Progenitor cell of endocrine pancreas (in vitro differentiated cells): ENCODE measurements at places on chromosomes 6 and 20. TPM values are rescaled to one million over a fixed set of nuclear protein-coding genes. Genes with fewer than 3 reads are reported as not detected.

Gene SLC32A1
- not detected in 2 replicates for total RNA-seq

Gene CLDN20
- total RNA-seq, result not detected in 2 replicates

DNA sequence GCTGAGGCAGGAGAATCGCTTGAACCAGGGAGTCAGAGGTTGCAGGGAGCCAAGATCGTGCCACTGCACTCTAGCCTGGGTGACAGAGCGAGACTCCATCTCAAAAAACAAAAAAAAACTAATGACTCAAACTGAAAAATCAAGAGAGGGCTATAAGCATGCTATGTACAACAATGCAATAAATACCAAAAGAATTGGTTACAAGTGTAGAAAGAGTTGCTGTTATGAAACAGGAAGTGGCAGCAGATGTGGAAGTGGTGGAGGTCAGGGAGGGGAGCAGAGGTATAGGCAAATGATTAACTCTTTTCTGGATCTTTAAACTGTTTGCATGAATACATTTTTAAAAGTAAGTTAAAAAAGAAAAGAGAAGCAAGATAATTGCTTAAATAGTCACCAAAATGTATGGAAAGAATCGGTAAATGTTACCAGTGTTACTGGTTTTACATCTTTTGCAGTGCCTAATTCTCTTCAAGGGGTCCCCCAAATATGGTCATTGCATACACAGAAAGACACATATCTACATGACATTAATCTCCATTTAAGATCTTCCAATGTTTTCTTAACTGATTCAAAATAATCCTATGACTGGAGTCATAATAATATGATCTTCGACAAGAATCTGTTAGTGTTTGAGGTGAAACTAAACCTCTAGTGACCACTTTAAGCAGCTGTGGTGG, 15.0 kb downstream of the CALHM6 start:
- no peak for DNase-seq

GRCh38 chr6:148214667-148215066, 128.0 kb upstream of the SASH1 start:
- DNase-seq, result no peak

GRCh38 chr6:40308533-40309306, 278.4 kb downstream of the LRFN2 start:
- DNase-seq, result peak; percentile 80

- DNase-seq, result no peak
Measured at GRCh38 chr20:24657196-24657595, 187.8 kb downstream of the SYNDIG1 start.

DNA sequence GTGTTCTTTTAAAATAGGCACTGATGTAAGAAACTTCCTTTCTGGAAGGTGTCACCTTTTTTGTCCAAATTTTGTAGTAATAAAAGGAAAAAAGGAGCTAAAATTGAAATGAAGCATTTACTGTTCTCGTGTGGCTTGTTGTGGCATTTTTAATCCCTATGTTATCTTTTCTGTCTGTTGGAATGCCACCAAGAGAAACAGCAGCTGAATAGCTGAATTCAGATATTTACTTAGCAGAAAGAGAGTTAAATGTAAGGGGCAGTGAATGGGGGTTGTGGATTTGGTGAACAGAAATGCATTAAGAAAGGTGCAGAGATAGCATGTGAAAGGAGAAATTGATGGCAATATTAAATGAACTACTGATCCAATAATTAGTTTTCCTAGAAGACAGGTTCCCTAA, 573.6 kb upstream of the EPHA7 start:
- DNase-seq, result no peak

GRCh38 chr6:20706238-20706938, 172.1 kb downstream of the CDKAL1 start:
- no peak for DNase-seq
